ENCODE measurements at places on chromosomes 6 and 20.

DNA sequence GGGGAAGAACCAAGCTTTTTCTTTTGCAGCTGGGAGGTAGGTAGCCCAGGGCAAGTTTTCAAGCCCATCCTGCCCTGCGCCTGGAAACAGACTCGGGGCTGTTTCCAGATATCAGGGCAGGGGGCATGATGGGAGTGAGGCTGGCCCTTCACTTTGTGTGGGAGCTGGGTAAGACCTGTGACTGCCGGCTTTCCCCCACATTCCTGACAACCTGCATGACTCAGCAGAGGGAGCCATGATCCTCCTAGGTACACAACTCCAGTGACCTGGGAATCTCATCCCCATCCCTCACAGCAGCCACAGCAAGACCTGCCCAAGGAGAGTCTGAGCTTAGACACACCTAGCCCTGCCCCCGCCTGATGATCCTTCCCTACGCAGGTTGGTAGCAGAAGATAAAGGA lies 280.8 kb downstream of the SOX4 start:
- no peak for DNase-seq

GRCh38 chr6:36682328-36683144 lies 4.0 kb downstream of the CDKN1A start:
- DNase-seq: peak; percentile 77

GRCh38 chr20:44079291-44079690 lies 107.7 kb downstream of the JPH2 start:
- no peak for DNase-seq

- DNase-seq: no peak
Measured at GRCh38 chr6:161694995-161695394, 421.1 kb upstream of the AGPAT4 start.

DNA sequence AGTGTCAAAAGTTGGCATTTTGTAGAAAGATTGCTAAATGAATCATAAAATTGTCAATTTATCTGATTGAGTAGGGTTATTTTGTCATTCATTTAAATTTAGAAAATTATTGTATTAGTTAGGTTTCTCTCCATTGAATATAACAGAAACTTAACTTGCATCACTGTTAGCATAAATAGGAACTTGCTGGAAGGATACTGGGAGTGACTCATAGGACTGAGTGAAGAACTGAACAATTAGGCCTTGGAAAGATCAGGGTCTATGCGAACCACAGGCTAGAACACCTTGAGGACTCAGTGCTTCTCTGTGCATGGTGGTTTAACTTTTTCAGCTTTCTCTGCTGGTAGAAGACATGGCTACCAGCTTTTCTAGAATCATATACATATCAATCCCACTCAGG lies 67.7 kb upstream of the IFNGR1 start:
- no peak for DNase-seq

DNA sequence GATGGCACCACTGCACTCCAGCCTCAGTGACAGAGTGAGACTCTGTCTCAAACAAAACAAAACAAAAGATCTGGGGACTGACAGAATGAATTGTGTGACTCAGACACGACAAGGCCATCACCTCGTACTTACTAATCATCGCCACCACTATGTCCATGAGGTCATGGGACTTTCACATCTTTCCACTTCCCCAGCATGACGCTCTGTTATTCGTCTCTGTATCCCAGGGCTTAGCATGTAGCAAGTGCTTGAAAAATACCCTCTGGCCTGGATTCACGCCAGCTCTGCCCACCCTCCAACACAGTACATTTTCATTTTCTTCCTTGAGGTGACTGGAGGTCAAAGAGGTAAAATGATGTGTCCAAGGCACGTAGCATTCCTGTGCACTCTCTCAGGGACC lies 27.8 kb downstream of the FGD2 start:
- DNase-seq: no peak

- no peak for DNase-seq
Measured at GRCh38 chr20:52847029-52847660, 125.0 kb upstream of the TSHZ2 start.

DNA sequence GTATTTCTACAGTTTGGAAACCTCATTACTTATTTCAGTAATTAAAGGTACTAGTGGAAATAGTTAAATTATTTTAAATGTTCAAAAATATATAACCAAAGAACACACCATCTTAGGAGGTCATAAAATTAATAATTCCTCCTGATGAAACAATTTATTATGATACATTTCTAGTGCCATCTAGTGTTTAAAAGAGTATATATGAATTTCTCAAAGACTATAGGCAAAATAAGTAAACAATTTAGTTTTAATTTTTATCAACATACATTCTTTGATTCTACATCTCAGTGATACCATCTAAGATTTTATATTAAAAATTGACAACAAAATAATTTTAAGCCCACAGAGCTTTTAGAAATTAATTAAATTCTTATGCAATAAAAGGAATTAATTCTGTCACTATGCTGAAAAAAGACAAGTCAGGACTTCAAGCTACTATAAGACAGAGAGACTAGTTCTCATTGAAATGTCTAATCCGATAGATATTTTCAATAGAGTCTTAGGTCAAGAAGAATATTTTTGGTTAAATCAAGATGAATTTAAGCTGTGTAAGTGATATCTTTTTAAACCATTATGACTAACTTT lies 107.8 kb upstream of the RNF217 start:
- no peak for DNase-seq

DNA sequence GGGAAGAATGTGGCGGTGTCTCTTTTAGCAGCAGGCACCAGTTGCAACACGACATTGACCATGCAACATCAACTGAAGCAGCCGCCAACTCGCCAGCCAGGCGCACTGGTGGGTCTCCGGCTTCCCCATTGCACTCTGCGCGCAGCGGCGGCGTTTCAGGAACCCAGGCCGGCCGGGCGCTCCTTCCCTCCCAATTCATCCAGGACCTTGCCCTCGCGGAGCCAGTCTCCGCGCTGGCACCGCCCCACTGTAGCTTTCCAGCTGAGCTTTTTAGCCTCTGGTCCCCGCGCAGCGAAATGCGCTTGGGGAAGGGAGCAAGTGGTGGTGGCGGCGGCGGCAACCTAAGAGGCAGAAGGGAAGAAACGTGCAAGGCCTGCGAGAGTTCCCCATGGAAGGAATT lies 297.9 kb upstream of the RIMS1 start:
- no peak for DNase-seq

DNA sequence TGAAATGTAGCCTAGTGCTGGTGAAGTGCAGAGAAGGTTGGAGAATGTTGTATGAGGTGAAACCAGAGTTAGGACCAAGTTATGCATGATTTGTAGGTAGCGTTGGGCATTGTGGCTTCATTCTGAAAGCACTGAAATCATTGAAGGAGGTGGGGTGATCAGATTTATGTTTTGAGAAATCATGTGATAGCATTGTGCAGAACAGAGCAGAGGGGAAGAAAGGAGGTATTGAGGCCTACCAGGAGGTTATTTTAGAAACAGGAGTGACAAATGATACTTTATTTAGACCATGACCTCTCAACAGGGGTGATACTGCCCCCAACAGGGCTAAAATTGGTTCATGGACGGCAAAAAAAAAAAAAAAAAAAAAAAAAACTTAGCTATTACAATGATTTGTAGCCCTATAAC lies 15.6 kb upstream of the HMGN3 start:
- no peak for DNase-seq

DNA sequence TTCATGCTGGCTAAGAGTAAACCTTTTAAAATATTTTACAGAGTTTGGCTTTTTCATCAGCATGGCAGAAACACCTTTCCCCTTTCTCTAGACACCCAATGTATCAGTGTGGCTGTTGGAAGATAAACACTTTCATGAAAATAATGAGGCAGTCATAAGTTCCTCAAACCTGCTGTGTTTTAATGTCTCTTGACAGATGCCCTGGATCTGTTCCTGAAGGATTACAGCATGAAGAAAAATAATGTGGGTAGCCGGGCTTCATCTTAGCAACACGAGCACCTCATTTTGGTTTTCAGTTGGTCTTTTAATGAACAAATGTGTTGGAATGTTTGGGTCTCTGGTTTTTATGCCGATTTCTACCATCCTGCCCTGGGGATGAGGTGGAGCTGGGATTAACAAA lies 45.5 kb upstream of the UNC93A start:
- no peak for DNase-seq

GRCh38 chr20:46872328-46873211 lies 22.1 kb upstream of the EYA2 start:
- no peak for DNase-seq

DNA sequence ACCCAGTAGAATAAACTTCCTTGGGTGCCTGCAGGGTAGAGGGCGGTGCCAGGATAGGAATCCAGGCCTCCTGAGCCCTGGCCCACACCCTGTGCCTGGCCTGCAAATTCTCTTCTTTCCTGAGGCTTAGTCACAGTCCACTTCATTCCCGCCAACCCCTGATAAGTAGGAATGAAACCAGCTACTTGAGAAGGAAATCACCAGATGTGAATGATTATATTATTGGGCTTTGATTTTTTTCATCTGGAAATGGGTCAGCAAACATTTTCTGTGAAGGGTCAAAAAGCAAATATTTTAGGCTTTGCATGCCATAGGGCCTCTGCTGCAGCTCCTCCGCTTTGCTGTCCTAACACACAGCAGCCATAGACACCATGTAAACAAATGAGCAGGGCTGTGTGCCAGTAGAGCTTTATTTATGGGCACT lies 50.2 kb downstream of the STK35 start:
- no peak for DNase-seq

GRCh38 chr6:151436300-151436699 lies 15.6 kb downstream of the RMND1 start:
- no peak for DNase-seq

DNA sequence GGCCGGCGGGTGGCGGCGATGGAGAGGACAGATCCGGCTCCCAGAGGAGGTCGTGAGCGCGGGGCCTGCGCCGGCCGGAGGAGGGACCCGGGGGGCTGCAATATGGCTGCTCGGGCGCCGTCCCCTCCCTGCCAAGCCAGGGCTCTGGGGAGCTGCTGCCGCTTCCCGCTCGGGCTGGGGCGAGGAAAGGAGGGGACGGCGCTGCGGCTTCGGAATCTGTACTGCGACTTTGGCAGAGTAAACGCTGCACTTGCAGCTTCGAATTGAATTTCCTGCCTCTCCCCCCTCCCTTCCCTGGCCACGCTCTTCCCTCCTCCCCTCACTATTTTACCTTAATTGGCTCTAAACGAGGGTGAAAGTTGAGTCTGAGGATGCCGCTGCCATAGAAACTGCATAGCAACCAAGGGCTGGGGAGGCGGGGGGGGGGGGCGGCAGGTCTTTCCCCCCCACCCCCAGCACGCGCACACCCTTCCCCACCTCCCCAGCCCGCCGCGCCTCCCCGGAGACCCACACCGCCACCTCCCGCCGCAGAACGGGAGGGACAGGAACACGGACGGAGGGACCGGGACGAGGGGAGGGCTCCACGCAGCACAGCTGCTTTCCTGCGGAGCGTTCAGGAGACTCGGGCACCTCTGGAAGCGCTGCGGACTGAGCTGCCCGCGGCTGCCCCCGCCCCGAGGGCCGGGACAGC lies 93.9 kb downstream of the RNASET2 start:
- DNase-seq: peak; percentile 32

DNA sequence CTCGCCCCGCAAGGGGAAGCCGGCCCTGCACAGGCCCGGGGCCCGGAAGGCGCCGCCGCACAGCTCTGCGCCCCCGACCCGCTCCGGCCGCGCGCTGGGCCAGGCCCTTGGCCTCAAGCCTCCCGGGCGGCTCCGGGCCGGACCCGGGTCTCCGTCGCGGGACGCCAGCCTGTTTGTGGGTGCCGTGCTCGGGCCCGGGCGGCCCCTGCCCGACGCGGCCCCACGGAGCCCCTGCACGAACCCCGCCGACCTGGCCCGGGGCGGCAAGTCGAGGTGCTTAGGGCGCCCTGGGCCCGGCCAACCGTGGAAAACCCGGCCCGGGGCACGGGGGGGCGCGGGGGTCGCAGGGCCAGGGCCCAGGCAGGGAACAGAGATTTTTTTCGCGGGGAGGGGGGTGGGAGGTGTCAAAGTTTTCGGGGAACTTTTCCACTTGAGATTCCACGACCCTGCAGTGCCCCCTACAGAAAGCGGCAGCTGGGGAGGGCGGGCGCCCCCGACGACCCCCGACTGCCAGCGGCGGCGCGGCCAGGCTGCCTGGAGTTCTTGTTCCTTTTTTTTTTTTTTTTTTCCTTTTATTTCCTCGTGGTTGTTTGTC lies 805 bp upstream of the STX16 start:
- peak; percentile 47 for DNase-seq

- DNase-seq: no peak
Measured at GRCh38 chr6:128569732-128570679, 49.6 kb upstream of the PTPRK start.

All from activated CD4-positive, alpha-beta T cell treated with anti-CD3 and anti-CD28 coated beads, Interleukin-2, amount 50 U/mL, for 1 hour (primary cell).